KG1 (cell line): ENCODE measurements at places on chromosomes 1 and 21.

DNA sequence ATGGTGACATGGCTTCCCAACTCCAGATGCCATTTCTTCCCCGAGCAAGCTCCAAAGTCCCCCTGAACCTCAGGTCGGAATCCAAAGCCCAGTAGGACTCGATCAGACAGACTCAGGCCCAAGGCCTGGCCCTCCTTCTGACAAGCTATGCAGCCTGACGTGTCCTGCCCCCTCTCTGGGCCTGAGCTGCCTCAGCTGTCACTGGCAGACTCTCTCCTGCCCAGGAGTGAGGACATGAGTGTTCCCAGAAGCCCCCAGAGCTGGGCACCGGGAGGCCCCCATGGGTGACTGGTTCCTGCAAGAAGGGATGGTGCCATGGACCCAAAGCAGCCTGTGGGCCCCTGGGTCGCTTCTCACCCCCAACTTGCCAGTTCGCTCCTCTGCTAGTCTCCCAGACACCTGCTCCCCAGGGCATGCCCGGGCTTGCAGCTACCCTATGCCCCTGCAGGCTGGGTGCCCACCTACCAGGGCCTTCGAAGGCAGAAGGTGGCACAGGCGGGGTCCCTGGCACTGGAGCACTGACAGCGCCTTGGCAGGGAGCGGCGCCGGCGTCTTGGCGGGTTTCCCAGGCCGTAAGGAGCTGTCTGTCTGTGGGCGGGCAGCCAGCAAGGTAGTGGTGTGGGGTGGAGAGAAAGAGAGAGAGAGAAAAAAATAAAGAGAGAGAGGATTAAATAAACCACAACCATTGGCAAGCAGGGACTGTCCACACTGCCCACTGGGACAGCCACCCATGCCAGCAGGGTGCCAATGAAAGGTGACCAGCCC lies 2.3 kb downstream of the EDN2 start:
- DNase-seq: no peak

DNA sequence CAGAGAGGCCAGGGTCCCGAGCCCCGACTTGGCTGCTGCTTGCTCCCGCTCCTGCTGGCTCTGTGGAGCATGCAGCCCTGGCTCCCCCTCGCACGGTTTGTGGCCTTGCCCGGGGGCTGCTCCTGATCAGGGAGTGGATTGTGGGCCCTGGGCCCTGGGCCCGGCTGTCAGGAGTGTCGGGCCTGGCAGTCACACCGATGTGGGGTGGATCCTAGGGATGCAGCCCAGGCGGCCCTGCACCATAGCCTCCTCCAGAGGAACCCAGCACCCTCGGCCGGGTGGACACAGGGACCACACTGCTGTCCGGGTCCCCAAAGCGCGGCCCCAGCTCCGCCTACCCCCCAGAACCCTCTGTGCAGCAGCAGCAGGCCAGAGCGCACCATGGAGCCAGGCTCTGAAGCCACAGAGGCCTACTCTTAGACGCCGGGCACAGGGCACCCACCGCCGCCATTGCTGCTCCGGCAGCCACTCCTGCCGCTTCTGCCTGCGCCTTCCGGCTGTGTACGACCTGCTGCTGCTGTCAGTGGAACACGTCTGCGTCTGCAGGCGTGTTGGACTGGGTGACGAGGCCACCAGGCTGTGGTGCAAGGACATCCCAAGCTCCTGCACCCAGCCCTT lies 9.4 kb downstream of the SLX9 start:
- no peak for DNase-seq

GRCh38 chr1:29325675-29326074 lies 89.4 kb downstream of the PTPRU start:
- no peak for DNase-seq

- no peak for DNase-seq
Observed at GRCh38 chr1:196557797-196558196, 50.4 kb downstream of the KCNT2 start.

DNA sequence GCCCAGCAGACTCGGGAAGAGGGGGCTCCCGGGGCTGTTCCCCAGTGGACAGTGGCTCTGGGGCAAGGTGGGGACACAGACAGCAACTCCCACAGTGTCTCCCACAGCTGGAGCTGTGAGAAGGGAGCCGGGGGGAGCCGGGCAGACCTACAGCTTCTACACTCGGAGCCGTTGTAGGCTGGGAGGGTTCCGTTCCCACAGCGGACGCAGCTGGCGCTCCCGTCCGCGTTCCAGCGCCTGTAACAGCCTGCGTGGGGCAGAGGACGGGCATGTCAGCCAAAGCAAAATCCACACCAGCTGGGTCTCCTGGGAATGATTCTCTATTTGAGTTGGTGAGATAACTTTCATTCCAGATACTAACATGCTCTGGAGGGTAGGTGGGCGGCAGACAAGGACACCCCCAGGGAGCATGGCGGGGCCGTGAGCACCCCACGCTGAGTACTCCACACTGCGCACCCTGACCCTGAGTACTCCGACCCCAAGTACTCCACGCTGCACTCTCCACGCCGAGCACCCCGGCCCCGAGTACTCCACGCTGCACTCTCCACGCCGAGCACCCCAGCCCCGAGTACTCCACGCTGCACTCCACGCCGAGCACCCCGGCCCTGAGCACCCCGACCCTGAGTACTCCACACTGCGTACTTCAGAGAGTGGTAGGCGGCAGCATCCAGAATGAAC lies 13.4 kb upstream of the RNF223 start:
- no peak for DNase-seq
